Vagina (tissue), 2 donors: ENCODE measurements at places on chromosomes 7 and 10. TPM values are rescaled to one million over a fixed set of nuclear protein-coding genes. Genes with fewer than 3 reads are reported as not detected.

DNA sequence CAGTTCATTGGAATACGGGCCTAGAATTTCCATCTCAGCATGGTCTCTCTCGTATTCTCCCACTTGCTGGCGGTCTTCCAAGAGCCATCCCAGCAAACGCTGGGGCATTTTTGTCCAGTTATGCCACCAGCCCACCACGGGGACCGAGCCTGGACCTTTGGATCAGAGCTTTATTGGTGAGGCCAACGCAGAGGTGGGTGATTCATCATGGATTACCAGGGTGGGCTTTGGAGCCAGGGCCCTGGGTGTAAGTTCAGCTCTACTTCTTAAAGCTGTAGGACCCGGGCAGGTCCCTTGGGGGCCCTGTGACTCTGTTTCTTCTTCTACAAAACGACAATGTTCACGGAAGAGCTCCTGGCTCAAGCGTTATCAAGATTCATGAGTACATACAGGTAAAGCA lies 22.7 kb upstream of the PITRM1 start:
- peaks cover 13% of the 10 kb centered on the region for H3K4me1 ChIP-seq
- no peak overlapping the region for H3K27ac ChIP-seq
- H3K36me3 ChIP-seq, result no peaks in the 10 kb centered on the region
- no peak overlapping the region for H3K4me3 ChIP-seq
- DNase-seq, result no peak

GRCh38 chr7:98731651-98732050 lies 114.6 kb downstream of the NPTX2 start:
- no peak overlapping the region for H3K27ac ChIP-seq
- no peak overlapping the region for H3K4me3 ChIP-seq
- no peaks in the 10 kb centered on the region for H3K36me3 ChIP-seq
- no peak for DNase-seq

The FBXL13 gene
- total RNA-seq, result 0.98 TPM

DNA sequence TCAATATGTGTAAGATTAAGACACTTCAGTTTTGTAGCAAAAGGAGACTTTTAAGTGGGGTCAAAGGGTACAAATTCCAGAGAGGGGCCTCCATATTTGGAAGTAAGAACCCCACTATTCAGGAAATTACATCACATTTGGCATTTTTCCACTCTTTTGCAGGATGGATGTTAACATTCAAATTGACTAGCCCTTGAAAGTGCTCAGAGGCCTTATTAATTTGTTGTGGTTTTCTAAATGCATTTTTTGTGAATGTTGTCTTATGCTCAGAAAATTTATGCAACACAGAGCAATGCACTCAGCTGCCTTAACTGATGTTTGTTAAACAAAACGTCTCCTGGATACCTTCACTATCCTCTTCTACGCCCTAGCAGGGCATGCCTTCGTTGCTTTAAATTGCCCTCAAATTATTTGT lies 50.9 kb upstream of the PDLIM1 start:
- peak overlapping the region; percentile 51 for H3K27ac ChIP-seq
- no peaks in the 10 kb centered on the region for H3K36me3 ChIP-seq
- H3K4me1 ChIP-seq, result peaks cover 8% of the 10 kb centered on the region
- H3K4me3 ChIP-seq, result no peak overlapping the region
- H3K27me3 ChIP-seq, result no peaks in the 10 kb centered on the region
- no peak for DNase-seq

GRCh38 chr7:43636093-43636492 lies 53.2 kb downstream of the STK17A start:
- no peak overlapping the region for H3K4me3 ChIP-seq
- no peaks in the 10 kb centered on the region for H3K36me3 ChIP-seq
- no peak overlapping the region for H3K27ac ChIP-seq
- H3K4me1 ChIP-seq, result peaks cover 18% of the 10 kb centered on the region

The LAMB1 gene
- total RNA-seq, result 152 TPM

GRCh38 chr10:131723297-131724168 lies 177.3 kb upstream of the PPP2R2D start:
- H3K27ac ChIP-seq, result no peak overlapping the region
- H3K4me1 ChIP-seq, result peaks cover 9% of the 10 kb centered on the region
- H3K36me3 ChIP-seq, result no peaks in the 10 kb centered on the region
- peak; percentile 87 for DNase-seq
- H3K27me3 ChIP-seq, result no peaks in the 10 kb centered on the region
